ENCODE measurements at places on chromosomes 5 and 9.

- DNase-seq: no peak
Observed at GRCh38 chr9:69097064-69097463, 61.5 kb downstream of the FXN start.

DNA sequence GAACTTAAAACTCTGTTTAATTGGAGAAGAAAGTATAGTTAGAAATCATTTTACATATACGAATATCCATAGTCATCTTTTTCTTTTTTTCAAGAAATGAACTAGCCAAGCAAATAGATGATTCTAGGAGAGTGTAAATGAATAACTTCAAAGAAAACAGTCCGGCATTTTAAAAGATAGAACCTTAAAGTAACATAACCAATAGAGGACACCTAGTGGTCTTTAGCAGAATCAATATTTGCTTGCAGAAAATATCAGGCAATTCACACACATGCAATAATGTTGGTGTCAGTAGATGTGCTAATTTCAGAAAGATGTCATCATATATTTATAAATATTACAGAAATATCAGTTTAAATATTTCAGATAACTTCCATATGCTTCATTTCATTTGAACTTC lies 57.1 kb downstream of the HCN1 start:
- no peak for DNase-seq

- no peak for DNase-seq
Observed at GRCh38 chr5:42948961-42949347, 91.2 kb downstream of the ANXA2R start.

DNA sequence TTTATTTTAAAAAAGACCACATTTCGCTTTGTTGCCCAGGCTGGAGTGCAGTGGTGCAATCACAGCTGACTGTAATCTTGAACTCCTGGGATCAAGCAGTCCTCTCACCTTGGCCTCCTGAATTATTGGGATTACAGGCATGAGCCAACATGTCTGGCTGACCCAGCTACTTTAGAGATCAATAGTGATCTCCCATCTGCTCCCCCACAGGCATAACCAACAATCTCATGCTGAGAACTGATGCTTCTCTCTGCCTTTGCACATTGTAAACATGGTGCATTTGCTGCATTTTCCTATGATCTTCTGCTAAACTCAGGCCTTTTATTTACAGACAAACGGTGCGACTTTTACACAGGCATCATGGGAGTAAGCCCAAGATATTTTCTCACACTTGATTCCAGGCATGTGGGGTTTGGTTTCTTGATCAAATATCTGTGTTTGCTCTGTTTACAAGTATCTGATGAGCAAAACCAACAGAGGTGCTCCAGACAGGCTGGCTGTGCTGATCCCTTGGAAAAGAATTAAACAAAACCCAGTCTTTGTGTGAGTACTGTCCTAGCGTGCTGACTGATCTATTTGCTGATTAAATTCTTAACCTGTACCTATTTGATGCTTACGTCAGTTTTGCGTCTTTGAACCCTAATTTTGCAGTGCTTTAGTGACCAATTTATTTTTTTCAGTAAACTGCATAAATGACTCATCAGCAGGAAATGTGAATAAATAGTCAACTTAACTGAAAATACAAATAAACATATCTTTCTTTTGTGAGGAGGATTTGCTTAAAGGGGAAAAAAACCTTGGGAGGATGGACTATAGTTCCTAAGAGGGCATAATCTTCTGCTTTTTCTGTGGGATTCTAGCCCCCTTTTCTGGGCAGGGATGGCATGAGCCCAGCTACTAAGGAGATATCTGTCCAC lies 191.7 kb upstream of the NR3C1 start:
- DNase-seq: no peak

DNA sequence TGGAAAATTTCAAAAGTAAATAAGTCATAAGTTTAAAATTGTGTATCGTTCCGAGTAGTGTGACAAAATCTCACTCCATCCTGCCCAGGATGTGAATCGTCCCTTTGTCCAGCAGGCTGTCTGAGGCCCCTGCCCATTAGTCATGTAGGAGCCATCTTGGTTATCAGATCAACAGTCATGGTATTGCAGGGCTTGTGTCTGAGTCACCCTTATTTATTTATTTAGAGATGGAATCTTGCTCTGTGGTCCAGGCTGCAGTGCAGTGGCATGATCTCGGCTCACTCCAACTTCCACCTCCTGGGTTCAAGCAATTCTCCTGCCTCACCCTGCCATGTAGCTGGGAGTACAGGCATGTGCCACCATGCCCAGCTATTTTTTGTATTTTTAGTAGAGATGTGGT lies 30.2 kb downstream of the ITGA2 start:
- no peak for DNase-seq

DNA sequence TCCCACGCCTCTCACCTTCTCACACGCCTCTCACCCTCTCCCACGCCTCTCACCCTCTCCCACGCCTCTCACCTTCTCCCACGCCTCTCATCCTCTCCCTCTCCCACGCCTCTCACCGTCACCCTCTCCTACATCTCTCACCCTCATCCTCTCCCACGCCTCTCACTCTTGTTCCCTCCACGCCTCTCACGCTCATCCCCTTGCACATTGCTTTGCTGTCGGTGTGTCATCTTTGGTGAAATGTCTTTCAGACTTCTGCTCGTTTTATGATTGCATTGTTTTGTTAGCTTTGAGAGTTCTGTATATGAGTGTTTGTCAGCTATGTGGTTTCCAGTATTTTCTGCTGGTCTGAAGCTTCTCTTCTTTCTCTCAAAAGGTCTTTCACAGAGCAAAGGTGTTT lies 102.7 kb downstream of the EHMT1 start:
- DNase-seq: no peak

DNA sequence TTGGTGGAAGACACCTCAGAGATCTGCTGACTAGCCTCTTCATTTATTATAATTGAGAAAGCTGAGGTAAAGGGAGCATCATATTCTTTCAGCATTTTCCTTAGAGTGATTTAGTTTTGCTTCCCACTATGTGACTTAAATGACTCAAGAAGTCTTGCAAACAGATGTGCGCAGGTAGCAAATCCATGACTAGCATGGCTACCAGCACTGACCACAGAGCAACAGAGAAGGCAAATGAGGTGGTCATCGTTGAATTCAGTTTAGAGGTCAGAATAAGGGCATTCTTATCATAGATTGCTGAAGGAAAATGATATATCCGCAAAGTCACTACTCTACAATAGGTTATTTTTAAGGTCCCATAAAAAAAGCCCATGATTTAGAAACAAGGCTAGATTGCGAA lies 162.2 kb downstream of the PIK3R1 start:
- no peak for DNase-seq

DNA sequence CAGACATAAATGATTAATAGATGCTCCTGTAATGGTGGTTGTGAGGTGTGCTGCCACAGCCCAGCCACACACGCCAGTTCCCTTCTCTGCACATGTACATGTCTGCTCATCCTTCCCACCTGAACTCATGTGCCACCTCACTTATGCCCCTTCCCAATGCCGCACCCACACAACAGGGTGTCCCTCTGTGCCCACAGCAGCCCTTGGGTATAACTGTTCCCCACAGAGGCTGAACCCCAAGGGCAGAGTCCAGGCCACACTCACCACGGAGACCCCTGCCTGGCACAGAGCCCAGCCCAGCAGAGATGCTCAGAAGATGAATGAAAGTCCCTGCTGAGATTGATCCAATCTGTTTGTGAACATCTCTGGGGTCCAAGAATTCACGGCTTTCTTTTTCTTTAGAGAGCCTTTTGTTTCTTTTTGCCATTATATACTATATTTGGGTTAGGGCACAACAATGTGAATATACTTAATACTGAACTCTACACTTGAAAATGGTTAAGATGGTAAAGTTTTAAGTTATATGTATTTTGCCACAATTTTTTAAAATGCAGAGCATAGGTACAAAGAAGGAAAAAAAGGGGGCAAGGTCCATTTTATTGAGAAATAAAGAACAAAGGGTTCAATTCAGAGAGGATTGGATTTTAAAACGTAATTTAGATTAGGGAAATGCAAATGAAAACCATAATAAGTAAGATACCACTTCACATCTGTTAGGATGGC lies 29.6 kb downstream of the IRF1 start:
- no peak for DNase-seq

GRCh38 chr5:159208514-159209437 lies 577 bp downstream of the RNF145 start:
- no peak for DNase-seq

DNA sequence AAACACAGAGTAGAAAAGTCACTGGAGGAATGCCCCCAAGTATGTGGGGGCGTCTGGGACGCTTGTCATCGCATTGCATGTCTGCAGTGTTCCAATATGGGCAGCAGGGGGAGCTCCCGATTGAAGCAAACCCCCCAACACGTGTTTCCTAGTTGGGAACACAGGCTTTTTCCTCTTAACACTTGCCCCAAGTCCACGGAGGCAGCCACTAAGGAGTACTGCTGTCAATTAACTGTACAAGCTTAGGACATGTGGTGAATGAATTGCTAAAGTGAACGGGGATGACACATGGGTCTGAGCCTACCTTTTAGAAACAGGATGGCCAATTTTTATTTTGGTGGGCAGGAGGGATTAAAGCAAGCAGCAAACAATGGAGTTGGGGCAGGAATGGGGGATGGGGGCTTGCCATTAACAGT lies 2.2 kb downstream of the GABRB2 start:
- peak; percentile 68 for DNase-seq

- peak; percentile 16 for DNase-seq
Observed at GRCh38 chr5:83145882-83146331, 68.6 kb downstream of the XRCC4 start.

DNA sequence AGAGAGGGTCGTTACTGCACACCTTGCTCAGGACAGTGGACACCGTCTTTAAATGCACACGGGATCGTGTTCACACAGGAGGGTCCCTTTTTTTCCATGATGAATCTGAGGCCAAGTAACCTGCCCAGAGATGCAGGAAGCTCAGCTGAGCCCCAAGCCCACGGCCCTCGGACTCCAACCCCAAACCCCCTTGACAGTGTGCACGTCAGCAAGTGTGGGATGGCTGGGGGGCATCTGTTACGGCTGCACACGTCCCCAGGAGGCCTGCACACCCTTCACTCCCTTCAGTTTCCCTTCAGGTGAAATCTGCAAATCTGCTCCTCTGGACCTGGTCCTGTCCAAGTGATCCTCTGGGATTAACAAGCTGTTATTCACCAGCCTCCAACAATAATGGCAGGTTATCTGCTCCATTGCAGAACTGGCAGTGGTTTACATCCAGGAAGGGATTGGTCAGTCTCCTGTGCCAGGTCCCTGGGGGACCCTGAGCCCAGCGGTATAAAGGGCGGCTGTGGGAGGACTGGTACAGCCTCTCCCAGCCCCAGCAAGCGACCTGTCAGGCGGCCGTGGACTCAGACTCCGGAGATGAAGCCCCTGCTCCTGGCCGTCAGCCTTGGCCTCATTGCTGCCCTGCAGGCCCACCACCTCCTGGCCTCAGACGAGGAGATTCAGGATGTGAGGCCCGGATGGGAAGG lies at the start of gene LCN1:
Gene LCN1 (plus strand): TSS at position 525 of the 692 bp plus-strand sequence. CDS start 58 bp downstream, at position 583.
- DNase-seq: no peak

- DNase-seq: no peak
Observed at GRCh38 chr9:126617003-126617822, 3.5 kb downstream of the LMX1B start.

DNA sequence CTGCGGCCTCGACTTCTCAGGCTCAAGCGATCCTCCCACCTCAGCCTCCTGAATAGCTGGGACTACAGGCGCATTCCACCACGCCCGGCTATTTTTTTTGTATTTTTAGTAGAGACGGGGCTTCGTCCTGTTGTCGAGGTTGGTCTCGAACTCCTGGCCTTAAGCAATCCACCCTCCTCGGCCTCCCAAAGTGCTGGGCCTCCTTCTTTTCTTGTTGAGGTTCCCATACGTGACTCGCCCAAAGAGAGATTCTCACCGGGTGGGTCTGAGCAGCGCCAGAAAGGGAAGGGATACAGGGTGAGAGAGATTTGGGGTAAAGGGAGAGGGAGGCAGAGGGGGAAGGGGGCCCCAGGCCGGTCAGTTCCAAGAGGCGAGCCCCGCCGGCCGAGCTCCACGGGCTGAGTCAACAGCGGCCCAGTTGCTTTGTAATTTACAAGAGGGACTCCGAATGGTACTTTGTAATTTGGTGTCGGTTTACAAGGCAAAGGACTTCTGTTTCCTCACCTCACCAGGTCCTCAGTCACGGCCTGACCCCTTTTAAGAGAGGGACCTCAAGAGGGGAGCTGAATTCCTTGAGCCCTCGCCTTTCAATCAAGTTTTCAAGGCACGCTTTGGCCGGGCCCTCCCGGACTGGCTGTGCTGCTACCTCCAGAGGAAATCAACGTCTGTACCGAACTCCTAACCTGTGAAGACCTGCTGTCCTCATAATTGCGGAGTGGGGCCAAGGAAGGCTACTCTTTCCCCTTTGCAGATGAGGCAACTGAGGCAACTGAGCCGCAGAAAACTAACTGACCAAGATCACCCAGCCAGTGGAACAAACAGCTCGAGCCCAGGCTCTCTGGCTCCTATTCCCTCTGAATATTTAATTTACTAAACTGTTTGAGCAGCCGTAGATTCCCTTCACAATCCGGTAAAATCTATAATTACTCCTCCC lies 3.3 kb upstream of the DMRT2 start:
- no peak for DNase-seq

GRCh38 chr5:386432-387341 lies 56.3 kb upstream of the EXOC3 start:
- no peak for DNase-seq

- no peak for DNase-seq
Observed at GRCh38 chr5:375336-375920, 53.9 kb downstream of the AHRR start.

- peak; percentile 59 for DNase-seq
Observed at GRCh38 chr5:9451037-9451436, 94.8 kb downstream of the SEMA5A start.

GRCh38 chr5:37604290-37604689 lies 225.2 kb downstream of the WDR70 start:
- no peak for DNase-seq

DNA sequence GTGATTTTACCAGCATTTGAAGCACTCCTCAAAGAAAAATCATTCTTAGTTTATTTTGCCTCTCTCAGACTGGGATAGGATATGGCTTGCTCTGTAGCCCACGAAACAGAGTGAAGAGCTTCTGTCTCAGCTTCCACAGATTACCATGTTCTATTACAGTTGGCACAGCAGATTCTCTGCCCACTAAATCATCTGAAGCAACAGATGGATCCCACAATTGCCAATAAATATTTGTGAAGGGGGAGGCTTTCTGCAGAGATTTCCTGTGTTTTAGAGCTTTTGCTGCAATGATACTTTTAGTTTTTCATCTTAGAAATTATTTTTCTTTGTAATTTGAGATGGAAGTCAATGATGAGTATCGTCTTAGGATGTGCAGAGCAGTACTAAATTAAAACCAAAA lies 12.3 kb upstream of the MAP3K1 start:
- no peak for DNase-seq

GRCh38 chr5:142810743-142811290 lies 40.6 kb downstream of the ARHGAP26 start:
- DNase-seq: no peak

- DNase-seq: no peak
Observed at GRCh38 chr5:77390795-77391194, 101.3 kb downstream of the WDR41 start.
